ENCODE measurements at places on chromosomes 5 and 9.

GRCh38 chr9:128819716-128820664 lies 1.7 kb downstream of the ENDOG start:
- no peak for DNase-seq

- DNase-seq = no peak
Measured at GRCh38 chr9:78133751-78134150, 102.1 kb upstream of the CEP78 start.

DNA sequence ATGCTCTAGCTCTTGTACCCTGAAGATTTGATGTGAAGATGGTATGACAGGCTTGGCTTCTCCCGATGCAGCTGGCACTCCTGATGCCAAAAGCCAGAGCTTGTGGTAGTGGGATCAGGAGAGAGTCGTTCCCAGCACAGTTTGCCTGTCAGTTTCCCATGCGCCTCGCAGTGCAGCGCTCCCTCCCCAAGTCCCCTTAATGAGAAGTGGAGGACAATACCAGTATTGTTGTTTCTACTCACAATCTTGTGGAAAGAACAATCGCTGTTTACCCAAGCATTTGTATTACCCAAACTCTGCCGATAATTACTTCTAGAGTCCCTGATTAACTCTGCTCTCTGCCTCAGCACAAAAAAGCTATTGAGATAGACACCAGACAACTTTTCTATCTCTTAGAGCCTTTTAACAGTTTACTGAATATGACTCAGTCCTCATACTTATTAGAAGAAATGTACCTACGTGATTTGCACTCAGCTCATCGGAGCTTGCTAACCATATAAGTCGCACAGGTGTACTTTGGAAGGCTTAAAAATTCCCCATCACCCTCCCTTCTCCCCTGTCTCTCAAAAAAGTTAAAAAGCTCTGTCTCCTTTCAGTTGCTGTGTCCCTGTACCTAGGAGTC lies 283.2 kb upstream of the TMEM161B start:
- no peak for DNase-seq

GRCh38 chr9:134239939-134240338 lies 75.6 kb upstream of the RNU6ATAC start:
- no peak for DNase-seq

DNA sequence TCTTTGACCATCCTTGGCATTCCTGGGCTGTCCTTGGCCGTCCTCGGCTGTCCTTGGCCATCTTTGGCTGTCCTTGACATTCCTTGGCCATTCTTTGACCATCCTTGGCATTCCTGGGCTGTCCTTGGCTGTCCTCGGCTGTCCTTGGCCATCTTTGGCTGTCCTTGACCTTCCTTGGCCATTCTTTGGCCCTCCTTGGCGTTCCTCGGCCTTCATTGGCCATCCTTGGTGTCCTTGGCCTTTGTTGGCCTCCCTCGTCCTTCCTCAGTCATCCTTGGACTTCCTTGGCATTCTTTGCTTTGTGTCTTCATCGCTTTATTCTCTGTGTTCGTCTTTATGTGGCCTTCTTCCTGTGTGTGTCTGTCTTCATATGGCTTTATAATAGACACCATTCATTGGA lies 20.7 kb downstream of the NDUFS6 start:
- DNase-seq = no peak

- DNase-seq = no peak
Measured at GRCh38 chr5:168366116-168366515, 74.7 kb downstream of the WWC1 start.

DNA sequence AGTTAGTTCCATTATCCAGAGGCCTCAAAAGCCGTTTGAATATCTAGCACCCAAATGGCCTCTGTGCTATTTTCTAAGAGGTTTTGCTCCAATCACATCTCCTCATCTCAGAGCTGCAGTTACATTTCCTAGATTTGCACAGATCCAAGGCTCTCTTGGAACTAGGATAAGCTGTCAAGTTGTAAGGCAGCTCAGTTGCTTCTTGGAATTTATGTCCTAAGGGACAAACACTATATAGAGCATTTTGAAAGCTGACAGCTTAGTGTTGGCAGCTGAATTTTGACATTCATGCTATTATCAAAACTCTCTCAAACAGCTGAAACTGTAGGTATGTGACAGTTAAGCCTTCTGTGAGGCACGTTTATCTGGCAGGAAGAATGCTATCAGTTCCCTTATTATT lies 97.0 kb downstream of the MACIR start:
- no peak for DNase-seq

- no peak for DNase-seq
Measured at GRCh38 chr5:160315968-160316367, 3.6 kb upstream of the CCNJL start.
